ENCODE measurements at places on chromosomes 5 and 9.

GRCh38 chr5:32710550-32711361 is at the start of gene NPR3:
NPR3 (plus strand) TSS chr5:32711321; CDS start chr5:32711777, 456 bp downstream.
- no peak for DNase-seq

DNA sequence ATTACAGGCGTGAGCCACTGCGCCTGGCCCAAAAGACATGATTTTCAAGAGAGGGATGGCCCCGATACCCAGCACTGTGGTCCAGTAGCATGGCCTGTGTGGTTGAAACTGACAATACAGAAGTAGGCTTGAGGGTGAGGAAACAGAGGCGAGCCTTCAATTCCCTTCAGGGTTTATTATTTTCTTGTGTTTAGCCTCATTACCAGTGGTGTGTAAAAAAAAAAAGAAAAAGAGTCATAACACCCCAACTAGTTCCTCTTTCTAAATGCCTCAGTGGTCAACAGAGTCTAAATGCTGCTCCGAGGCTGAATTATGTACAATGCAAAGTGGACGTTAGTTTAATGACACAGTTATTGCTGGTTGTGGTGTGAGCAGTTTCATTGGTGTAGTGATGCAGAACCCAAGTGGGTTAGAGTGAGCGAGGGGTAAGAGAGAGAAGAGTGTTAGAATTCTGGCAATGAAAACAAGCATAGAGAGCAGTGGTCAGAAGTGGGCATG is 58.8 kb downstream of the SNX30 start:
- peak; percentile 49 for DNase-seq

GRCh38 chr9:123999661-124000060 is 11.9 kb upstream of the LHX2 start:
- DNase-seq = no peak

GRCh38 chr9:129225815-129226214 is 47.8 kb upstream of the IER5L start:
- no peak for DNase-seq

- no peak for DNase-seq
Observed at GRCh38 chr9:74120470-74120869, 376.7 kb upstream of the RORB start.

DNA sequence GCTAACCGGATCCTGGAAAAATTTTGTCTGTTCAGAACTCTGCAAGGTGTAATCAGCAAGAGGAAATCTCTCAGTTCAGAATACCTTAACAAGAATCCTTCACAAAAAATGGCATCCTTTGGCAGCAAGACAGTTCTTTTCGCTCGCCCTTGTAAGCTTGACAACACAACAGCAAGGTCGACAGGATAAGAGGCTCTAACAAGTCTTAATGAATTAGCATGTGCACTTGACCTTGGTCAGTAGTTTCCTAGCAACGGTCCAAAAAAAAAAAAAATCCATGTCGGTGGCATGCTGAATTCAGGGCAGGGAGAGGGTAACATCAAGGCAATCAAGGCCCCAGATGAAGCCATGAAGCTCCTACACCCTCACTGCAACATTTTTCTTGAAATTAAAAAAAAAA is 172.8 kb downstream of the APBA1 start:
- no peak for DNase-seq

- DNase-seq = peak; percentile 68
Observed at GRCh38 chr5:50856401-50857119, 190.1 kb downstream of the PARP8 start.

DNA sequence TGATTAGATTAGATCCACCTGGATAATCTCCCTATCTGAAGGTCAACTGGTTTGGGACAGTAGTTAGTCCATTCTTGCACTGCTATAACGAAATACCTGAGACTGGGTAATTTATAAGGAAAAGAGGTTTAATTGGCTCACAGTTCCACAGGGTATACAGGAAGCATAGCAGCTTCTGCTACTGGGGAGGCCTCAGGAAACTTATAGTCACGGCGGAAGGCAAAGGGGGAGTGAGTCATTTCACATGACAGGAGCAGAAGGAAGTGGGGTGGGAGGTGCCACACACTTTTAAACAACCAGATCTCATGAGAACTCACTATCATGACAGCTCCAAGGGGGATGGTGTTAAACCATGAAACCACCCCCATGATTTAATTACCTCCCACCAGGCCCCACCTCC is 9.9 kb downstream of the C9orf40 start:
- DNase-seq = no peak

GRCh38 chr5:41118177-41118576 is 47.0 kb upstream of the MROH2B start:
- no peak for DNase-seq

DNA sequence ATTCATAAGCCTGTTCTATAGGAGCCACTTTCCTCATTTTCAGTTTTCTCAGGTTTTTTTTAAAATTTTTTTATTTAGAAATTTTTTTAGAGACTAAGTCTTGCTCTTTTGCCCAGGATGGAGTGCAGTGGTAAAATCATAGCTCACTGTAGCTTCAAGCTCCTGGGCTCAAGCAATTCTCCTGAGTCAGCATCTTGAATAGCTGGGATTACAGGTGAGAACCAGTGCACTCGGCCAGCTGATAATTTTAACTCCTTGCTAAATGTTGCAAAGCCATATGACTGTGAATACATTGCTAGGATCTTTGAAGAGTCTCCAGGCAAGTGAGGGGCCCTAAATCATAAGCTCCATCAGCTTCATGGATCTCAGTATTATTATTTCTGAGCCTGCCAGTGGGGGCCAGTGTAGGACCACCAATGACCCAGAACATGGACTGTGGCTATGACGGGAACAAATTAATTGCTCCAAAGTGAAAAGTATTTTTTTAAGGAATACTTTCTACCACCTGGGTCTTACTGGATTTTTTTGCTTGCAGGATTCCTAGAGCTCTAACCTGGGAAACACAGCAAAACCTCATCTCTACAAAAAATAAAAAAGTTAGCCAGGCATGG is 5.7 kb upstream of the GAPVD1 start:
- DNase-seq = no peak

DNA sequence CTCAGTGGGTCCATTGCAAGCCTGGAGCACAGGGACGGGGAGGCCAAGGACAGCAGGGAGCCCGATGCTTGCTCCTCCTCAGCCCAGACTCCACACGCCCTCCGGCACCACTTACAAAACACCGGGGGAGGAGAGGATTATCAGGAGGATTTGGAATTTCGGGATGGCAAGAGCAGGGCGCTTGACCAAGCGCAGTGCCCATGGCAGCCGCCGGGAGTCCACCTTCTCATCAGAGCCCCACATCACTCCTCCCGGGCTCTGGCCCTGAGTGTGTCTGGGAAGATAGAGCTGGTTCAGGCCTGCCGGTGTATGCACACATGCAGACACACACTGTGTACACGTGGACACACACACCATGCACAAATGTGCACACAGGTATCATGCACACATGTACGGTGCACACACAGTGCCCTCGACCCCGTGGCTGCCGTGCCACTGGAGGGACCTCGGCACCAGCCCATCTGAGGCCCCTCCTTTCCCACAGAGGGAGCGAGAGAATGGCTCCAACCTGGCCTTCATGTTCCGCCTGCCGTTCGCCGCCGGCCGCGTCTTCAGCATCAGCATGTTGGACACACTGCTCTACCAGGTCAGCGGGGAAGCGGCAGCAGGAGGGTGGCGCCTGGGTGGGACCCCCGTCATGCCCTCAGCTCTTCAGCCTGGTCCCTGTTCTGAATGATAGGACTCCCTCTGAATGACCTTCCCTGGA is 81.7 kb downstream of the KCNT1 start:
- no peak for DNase-seq

DNA sequence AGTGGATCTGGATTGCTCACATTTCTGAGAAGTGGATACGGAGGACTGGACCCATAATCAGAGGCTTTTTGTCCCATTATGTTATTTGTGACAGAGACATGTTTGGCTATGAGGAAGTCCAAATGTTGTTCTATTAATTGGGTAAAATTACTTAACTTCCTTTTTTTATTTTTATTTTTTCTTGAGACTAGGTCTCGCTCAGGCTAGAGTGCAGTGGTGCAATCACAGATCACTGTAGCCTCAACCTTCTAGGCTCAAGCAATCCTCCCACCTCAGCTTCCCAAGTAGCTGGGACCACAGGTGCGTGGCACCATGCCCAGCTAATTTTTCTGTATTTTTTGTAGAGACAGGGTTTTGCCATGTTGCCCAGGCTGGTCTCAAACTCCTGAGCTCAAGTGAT is 11.9 kb upstream of the PGGT1B start:
- DNase-seq = no peak

GRCh38 chr5:149831492-149831891 is 101.4 kb downstream of the PPARGC1B start:
- DNase-seq = no peak

DNA sequence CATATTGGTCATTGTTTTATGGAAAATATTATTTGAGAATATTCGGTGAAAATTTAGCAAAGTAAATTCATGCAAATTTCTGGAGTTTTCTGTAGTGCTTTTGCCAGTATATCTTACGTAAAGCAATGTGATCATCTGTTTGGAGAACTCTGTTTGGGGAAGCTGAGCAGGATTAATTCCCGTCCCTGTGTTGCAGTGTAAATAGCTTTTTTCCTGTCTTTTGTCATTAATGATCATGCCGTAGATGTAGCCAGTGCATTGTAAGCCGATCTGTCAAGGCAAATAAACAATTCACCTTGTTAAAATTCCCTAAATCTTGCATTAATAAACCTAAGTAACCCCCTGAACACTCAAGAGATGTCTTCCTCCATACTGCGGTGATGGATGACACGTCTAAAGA is 39.2 kb downstream of the PPIC start:
- no peak for DNase-seq

DNA sequence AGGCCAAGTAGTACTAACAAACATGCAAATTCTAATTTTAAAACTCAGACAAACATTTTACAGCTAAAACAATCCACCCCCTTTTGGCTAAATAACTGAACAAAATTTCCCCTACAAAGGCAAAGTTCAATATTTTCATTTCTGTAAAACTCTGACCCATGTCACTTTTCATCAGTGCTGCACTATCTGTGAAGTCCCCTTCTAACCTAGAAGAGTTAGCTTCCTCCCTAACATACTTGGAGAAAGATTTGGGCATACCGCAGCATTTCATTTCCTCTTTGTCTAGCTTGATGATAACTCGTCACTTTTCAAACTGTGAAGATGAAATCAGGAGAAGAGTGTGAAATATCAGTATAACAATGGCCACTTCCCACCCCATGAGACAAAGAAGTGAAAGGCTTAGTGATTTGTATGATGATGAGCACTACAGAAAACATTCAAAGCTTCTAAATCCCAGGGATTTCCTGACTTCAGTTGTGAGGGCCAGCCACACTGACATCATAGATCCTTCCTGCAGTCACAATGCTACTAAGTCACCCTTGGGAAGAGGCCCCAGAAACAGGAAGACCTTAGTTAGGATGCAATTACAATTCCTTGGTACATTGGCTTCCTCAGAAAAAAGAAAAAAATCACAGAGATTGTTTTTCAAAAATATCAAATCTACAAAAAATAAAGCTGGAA is at the start of gene FAM81B:
Gene FAM81B (plus strand): TSS at position 555 of the 681 bp plus-strand sequence. CDS start 24 bp downstream, at position 579.
- DNase-seq = no peak

DNA sequence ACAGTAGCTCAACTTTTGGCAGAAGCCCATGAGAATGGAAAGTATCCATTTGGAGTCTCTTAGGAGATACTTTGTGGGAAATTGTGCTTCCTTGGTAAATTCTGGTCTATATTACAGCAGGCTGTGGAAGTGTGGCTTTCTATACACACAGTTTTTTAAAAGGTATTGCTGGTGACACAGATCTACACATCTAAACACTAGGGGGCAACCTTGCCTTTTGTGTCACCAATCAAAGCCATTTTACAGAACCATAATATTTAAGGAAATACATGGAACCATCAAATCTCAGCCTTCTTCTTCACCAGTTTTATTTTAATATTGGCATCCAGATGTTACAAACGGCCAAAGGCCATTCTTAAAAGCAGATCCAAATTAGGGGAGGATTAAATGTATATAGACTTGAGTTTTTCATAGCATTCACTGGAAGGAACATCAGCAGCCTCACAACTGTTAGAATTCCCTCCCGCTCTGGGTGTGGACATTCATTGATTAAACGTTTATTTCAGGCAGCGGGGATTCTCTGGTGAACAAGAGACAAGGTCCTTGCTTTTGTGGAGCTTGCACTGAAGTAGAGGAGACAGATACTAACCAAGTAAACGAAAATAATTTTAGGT is 132.4 kb upstream of the EPB41L4A start:
- peak; percentile 90 for DNase-seq

GRCh38 chr9:34049630-34050384 is 1.1 kb upstream of the UBAP2 start:
- no peak for DNase-seq

DNA sequence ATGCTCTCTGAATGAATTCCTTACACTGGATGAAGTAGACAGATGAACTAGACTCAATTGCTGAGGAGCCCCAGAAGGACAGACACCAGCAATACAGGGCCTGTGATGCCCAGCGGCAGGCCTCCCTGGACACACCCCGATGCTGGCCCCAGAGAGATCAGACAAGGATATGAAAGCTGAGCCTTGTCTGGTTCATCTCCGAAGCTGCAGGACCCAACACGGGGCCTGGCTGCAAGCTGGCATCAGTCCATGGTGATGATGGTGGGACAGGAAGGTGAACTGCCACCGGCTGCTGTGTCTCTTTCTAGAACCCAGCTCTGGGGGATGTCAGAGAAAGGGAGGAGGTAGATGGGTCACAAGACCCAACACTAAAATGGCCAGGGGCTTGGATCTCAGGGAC is 104.0 kb upstream of the LMX1B start:
- DNase-seq = no peak

DNA sequence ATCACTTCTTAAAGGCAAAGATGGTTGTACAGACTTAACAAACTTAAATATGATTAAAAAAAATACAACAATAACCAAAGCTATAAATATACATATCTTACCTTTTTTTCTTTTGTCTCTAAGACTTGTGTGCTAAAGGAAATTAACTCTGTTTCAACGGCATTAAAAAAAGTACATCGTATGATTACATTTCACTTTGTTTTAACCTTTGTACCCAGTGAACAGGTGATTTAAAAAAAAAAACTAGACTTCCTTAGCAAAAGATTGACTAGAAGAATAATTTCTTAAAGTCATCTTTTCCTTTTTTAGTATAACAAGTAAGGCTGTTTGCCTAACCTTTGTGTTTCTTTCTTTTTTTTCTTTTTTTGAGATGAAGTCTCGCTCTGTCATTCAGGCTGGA is at the start of gene LRRC19:
Gene LRRC19 (minus strand): TSS at position 182 of the 400 bp plus-strand sequence. CDS start 5,978 bp downstream, outside the sequence.
- DNase-seq = no peak

GRCh38 chr9:20981486-20981885 is 50.0 kb downstream of the HACD4 start:
- no peak for DNase-seq

DNA sequence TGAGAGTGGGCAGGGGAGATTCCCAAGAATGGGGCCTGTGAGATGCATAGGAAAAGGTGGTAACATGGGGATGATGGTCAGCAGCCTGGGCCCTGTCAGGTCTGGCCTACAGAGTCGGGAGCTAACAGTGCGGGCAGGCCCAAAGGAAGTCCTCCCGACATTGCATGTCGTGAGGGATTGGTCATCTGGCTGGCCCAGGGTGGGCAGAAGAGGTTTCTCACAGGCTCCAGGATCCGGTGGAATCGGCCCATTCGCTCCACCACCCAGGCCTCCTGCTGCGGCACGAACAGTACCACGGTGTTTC is 514 bp downstream of the STOML2 start:
- DNase-seq = no peak

- no peak for DNase-seq
Observed at GRCh38 chr9:133476036-133476931, 2.6 kb downstream of the SLC2A6 start.

Data from pons (tissue), 1 donor.